ENCODE measurements at places on chromosomes 7 and 10.

DNA sequence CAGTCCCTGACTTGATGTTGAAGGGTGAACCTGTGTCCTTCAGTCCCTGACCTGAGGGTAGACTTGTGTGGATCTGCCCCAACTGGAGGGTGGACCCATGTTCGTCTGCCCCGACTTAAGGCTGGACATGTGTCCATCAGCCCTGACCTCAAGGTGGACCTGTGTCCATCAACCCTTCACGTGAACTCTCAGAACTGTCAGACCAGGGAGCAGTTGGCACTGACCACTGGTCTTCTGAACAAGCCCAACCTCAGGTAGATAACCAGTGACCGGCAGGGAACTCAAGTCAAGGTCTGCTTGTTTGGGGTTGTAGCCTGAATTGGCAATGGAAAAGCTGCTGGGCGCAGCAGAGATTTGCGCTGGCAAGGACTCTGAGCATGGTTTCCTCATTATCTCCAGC is 96.5 kb downstream of the ADCY1 start:
- no peak for DNase-seq

- no peak for DNase-seq
Observed at GRCh38 chr7:18828994-18829857, 288.2 kb downstream of the TWIST1 start.

DNA sequence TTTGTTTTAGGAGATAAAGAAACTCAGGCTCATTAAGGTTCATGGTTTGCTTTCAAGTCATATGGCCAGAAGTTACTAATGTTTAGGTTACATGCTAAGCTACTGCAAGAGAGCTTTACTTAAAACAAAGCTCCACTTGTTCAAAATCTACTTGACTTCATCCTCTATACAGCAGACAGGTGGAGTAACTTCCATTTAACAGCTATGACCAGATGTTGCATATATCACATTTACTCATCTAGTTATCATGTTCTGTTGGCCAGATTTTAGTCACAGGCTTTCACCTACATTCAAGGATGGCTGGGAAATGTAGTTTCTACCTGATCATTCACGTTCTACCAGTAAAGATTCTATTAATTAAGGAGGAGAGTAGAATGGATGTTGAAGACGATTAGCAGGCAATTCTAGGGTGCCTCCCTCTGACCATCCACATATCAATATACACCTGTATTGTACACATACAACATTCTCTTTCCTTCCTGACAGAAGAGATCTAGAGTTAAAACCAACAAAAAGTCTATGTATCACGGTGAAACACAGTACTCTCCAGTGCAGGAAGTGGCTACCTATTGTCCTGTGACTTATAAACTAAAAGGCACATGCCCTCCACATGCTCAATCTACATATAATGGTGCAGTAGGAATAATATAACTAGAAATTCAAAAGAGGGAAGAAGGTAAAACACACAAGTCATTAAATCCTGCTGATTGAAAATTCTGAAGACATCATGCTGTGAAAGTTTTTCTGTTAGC is 488.0 kb downstream of the MDFIC start:
- no peak for DNase-seq

- DNase-seq, result no peak
Observed at GRCh38 chr7:117269886-117270285, 53.0 kb downstream of the WNT2 start.

DNA sequence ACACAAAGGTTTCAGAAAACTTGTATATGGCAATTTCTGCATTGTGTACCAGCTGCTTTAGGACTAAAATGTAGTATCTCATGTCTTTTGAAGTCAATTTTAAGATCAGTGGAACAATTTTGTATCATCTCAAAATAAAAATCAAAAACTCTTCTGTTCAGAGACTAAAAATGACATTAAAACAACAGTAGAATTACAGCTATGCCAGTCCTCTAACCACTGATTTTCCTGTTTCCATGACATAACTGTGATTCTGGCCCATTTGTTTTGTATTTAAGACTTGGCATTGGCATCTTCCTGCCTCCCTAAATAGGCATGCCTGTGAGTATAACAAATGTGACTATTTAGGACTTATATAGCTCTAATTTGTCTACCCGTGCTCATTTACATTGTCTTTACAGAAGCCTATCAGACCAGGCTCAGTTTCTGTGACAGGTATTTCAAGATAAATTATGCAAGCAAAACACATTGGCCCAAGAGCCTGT is 29.1 kb upstream of the VPS41 start:
- no peak for DNase-seq
